Activated T-helper 2 cell treated with anti-CD3 and anti-CD28 coated beads, Interferon-gamma antibody, Interleukin-2, Interleukin-4, amounts not matched to agents 10 μg/mL and 5 μg/mL and 100 μg/mL, durations not matched to agents 14 hours and 24 hours and 36 hours (primary cell): ENCODE measurements at places on chromosomes 2 and 18. TPM values are rescaled to one million over a fixed set of nuclear protein-coding genes. Genes with fewer than 3 reads are reported as not detected.

The CBLN2 gene
- not detected in 2 replicates for total RNA-seq

The DOK6 gene
- total RNA-seq, result not detected in 2 replicates

The SS18 gene
- 75.2 TPM in 2 replicates for total RNA-seq

The RANBP2 gene
- total RNA-seq, result 70.0 and 72.4 TPM in 2 replicates

The LRRC30 gene
- not detected in 2 replicates for total RNA-seq

DNA sequence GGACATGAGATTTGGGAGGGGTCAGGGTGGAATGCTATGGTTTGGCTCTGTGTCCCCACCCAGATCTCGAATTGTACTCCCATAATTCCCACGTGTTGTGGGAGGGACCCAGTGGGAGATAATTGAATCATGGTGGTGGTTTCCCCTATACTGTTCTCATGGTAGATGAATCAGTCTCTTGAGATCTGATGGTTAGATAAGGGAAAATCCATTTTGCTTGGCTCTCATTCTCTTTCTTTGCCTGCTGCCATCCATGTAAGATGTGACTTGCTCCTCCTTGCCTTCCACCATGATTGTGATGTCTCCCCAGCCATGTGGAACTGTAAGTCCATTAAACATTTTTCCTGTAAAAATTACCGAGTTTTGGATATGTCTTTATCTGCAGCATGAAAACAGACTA lies 80.9 kb upstream of the GALNT5 start:
- DNase-seq, result no peak

GRCh38 chr2:158967731-158968395 lies 577 bp upstream of the TANC1 start:
- DNase-seq, result no peak

- DNase-seq, result no peak
Measured at GRCh38 chr18:27847412-27847811, 329.5 kb downstream of the CDH2 start.

DNA sequence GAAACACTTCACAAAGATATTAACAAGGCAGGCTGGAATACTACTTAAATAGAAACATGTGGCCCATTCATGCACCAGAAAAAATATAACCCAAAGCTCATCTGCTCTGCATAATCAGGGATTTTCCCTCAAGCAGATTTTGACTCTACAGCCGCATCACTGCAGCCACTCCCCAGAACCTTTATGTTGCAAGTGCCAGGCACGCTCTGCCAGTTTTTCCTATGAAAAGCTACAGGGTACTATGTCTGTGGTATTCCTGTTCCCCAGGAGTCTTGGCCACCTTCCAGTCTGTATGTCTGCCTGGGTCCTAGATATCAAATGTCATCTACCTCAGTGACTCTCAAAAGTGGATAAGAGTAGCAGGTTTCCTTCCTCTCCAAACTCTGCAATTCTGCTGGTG lies 3.8 kb downstream of the COA5 start:
- no peak for DNase-seq

GRCh38 chr2:40321822-40322221 lies 130.1 kb downstream of the SLC8A1 start:
- DNase-seq, result no peak

- DNase-seq, result no peak
Measured at GRCh38 chr2:164948540-164948939, 6.8 kb downstream of the SLC38A11 start.

DNA sequence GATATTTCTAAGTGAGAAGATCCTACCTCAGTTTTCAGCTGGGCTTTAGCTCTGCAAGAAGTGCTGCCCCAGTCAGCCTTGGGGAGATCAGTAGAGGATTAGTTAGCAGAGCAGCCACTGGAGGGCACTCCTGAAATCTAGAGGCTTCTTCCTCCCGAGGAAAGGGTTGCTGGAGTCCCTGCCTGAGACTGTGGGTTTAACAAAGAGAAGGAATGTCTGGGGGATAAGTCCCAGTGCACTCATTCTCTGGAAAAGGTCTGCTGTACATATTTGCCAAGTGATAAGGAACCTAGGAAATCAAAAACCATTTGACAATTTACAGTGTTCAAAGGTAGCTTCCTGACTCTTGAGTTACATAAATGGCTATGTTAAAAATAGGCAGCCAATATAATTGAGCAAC lies 207.2 kb downstream of the SLC8A1 start:
- no peak for DNase-seq

- no peak for DNase-seq
Measured at GRCh38 chr2:136901732-136902131, 136.4 kb downstream of the THSD7B start.

- no peak for DNase-seq
Measured at GRCh38 chr18:48363175-48363574, 46.0 kb downstream of the ZBTB7C start.

- no peak for DNase-seq
Measured at GRCh38 chr2:127004893-127005600, 101.9 kb downstream of the BIN1 start.
